ENCODE measurements at places on chromosomes 2 and 18. TPM values are rescaled to one million over a fixed set of nuclear protein-coding genes. Genes with fewer than 3 reads are reported as not detected.

Gene SERPINB3
- 0.17 TPM for total RNA-seq

Gene PSMA8
- total RNA-seq = not detected

Gene MYCN
- 16.7 TPM for total RNA-seq

Gene BMP10
- 0.27 TPM for total RNA-seq

Gene UGT1A1
- 0.53 TPM for total RNA-seq

Gene NETO1
- total RNA-seq = not detected

- DNase-seq = no peak
Measured at GRCh38 chr18:70994116-70994515, 705.3 kb downstream of the SOCS6 start.

- no peak for DNase-seq
Measured at GRCh38 chr2:13819896-13820295, 812.6 kb upstream of the LRATD1 start.

- DNase-seq = no peak
Measured at GRCh38 chr2:111135910-111136297, 15.2 kb downstream of the BCL2L11 start.

GRCh38 chr2:234292205-234292961, 204.5 kb downstream of the ARL4C start:
- DNase-seq = no peak

DNA sequence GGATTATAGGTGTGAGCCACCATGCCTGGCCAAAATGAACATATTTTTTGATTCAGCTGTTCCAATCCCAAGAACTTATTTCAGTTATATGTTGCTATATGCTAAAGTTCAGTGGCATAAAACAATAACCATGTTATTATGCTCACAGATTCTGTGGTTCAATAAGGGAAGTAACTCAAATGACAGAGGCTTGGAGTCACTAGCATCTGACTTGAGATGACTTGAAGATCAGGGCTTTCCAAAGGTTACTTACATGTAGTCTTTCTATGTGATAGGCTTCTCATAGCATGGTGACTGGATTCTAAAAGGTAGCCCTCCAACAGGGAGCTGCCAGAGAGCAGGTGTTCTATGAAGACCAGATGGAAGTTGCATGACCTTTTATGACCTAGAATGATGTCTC, 17.2 kb downstream of the CLK1 start:
- DNase-seq = no peak

- DNase-seq = no peak
Measured at GRCh38 chr2:46978723-46979122, 63.1 kb upstream of the MCFD2 start.

- no peak for DNase-seq
Measured at GRCh38 chr2:22027345-22028005, 903.7 kb downstream of the TDRD15 start.

DNA sequence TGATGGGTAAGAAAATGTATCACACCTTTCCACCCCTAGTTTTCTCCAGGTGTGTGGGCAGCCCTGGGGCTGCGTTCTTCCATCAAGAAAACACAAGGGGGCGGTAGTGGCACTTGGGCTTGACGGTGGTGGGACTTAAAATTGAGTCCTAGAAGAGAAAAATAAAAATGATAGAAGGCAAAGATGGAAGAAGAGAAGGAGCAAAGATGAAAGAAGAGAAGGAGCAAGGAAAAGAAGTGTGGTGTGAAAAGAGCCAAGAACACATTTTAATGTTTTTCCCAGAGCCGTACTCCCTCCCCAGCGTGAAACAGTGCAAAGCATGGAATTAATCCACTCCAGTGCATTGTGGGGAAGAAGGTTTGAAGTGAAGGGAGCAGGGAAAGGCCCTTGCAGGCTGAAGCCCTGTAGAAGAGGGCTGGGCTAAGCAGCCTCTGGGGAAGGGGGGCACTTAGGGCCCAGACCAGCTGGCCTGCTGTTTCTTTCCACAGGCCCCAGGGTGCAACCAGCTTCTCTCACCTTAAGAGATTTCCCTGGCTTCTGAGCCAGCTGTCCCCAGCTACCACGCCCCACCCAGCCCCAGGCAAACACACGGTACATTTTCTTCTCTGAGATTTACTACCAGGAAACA, 256.8 kb downstream of the RNF152 start:
- peak; percentile 75 for DNase-seq

GRCh38 chr18:43367895-43368294, 90.6 kb upstream of the SYT4 start:
- no peak for DNase-seq

- no peak for DNase-seq
Measured at GRCh38 chr2:237898057-237898414, 38.6 kb downstream of the RAMP1 start.

GRCh38 chr18:21167641-21168377, 56.2 kb upstream of the ROCK1 start:
- DNase-seq = peak; percentile 78

- peak; percentile 60 for DNase-seq
Measured at GRCh38 chr2:20447437-20448245, 767 bp downstream of the RHOB start.

- peak; percentile 50 for DNase-seq
Measured at GRCh38 chr2:237968048-237968862, 1.4 kb downstream of the UBE2F start.

DNA sequence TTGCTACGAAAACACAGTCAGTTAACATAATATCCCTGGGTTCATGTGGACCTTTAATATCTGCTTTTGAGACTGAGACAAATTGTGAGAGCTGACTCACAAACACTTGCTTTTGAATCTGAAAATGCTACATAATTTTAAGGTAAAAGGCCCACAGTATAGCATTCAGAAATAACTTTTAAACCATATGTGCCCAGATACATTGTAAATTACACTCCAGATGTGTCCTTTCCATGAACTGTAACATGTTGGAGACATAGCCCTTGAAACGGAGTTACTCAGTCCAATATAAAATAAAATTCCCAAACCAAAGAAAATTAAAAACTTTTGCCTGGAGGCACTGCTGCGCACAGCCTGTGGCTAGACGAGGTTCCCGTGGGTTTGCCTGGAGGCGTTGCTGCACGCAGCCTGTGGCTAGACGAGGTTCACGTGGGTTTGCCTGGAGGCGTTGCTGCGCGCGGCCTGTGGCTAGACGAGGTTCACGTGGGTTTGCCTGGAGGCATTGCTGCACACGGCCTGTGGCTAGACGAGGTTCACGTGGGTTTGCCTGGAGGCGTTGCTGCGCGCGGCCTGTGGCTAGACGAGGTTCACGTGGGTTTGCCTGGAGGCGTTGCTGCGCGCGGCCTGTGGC, 131.9 kb upstream of the ALKAL2 start:
- DNase-seq = no peak

All from hepatocyte (in vitro differentiated cells).